COR-L47 (cell line): ENCODE measurements at places on chromosomes 7 and 10.

DNA sequence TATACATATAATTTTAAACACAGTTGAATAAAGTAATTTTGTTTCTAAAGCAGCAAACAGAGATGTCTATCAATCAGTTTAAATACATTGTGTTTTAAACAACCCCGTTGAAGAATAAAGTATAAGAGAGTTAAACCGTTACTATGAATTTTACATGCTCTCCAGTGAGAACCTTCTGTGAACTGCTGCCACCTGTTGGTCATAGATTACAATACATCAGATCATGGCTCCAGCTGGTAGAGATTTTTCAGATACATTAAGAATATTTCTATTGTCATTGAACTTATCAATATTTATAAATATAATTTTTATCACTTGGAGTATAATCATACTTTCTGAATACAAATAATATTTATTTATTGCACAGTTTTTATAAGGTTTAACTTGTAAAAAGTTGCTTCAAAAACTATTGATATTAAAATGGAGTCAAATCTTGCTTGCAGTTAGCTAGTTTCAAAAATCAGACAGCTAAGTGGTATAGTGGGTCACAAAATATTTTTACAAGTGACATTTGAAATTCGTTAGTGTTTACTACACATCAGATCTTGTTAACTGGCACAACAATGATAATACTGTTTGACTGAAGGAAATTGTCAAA, 561.2 kb upstream of the PHF14 start:
- peak; percentile 38 for DNase-seq

DNA sequence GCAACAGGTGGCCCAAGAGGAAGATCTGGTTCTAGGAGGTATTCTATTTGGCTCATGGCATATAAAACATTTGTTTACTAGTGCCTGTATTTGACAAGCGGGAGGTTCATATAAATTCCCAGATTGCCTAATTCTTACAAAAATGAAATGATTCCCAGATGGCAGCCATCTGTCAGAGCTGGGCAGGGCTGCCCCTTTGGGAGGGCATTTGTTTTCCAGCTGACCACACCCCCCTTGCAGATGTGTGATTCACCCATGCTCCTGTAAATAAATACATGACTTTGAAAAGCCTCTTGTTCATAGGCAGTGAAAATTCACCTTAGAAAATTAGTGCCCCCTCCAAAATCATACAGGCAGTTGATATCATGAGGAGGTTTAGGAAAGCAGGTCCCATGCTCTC, 8.6 kb downstream of the VWC2 start:
- DNase-seq = no peak

DNA sequence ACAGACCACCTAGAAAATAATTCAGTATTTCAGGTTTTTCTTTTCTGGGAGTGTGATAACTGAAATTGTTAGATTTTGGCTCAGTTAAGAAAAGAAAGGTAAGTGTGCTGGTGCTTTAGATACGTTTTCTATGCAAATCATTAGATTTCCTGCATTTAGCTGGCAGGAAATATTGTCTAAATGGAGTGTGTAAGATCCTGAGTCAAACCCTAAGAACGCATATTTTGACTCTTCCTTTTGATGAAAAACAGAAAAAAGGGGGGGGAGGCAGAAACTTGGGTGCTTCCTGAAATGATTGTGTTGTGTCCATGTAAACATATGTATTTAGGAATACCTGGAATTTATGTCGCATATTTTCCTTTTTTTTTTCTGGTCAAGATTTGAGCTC, 1.2 kb downstream of the GRK5 start:
- DNase-seq = no peak

GRCh38 chr10:100987685-100988049, 324 bp downstream of the TWNK start:
- DNase-seq = no peak

DNA sequence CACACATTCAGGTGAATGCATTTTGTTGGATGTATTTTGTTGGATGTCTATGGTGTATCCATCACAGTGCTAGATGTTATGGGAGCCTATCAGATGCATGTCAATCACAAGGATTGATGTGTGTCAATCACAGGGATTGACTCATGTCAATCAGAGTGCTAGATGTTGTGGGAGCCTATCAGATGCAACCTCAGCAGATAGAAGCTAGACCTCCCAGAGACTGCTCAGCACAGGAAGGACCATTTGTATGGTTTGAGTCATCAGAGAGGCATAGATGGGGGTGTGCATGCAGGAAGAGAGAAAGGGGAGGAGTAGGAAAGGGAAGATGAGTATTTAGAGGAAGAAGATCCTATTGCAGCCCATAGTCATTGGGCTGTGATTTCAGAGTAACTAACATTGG, 48.3 kb upstream of the PITRM1 start:
- no peak for DNase-seq

GRCh38 chr7:90931986-90932916, 332.0 kb upstream of the FZD1 start:
- DNase-seq = no peak

DNA sequence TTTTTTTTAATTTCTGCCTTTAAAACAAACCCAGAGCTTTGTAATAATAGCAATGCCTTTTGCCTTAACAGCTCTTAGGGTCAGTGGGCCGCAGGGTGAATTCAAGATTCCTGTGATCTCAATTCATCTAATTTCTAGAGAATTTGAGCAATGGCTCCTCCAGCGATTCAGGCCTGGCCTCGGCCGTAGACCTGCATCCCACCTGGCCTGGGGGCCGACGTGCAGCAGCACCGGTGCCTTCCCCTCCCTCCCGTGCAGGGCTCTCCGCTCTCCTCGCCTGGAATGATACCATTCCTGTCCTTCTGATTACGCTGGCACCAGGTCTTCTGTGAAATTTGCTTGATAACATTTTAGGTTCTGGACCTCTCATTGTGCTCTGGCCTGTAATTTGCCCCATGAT, 172.5 kb downstream of the ADARB2 start:
- no peak for DNase-seq

- no peak for DNase-seq
Measured at GRCh38 chr10:112159469-112159868, 24.1 kb downstream of the GPAM start.

GRCh38 chr7:96212474-96212873, 109.4 kb downstream of the SLC25A13 start:
- no peak for DNase-seq

GRCh38 chr10:119351189-119351588, 143.8 kb downstream of the GRK5 start:
- no peak for DNase-seq

DNA sequence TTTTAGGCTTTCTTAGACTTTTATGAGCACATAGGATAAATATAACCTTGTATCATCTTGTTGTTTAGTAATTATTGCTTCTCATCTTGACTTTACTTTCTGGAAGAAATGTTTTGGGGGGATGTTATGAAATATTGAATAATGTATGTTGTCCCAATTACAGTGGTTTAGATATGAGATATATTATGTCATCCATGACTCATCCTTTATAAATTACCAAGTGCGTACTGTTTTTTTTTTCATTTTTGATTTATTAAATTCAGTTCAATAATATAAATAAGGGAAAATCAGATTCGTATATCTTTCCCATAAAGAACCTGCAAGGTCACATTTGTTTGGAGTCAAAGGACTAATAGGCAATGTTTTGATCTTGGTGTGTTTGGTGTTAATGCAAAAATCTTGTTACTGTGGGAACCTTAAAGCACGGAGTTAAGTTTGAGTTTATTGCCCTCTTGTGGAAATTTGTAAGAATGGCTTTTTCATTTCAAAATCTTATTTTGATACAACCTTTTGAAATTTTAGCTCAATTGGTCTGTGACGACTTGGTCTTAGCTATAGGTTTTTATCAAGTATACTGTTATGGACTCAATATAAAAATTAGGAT, 108.6 kb downstream of the SRI start:
- DNase-seq = peak; percentile 23

GRCh38 chr10:53491774-53492173, 719.2 kb upstream of the MBL2 start:
- DNase-seq = peak; percentile 13

- no peak for DNase-seq
Measured at GRCh38 chr7:155261031-155261985, 36.4 kb upstream of the INSIG1 start.

DNA sequence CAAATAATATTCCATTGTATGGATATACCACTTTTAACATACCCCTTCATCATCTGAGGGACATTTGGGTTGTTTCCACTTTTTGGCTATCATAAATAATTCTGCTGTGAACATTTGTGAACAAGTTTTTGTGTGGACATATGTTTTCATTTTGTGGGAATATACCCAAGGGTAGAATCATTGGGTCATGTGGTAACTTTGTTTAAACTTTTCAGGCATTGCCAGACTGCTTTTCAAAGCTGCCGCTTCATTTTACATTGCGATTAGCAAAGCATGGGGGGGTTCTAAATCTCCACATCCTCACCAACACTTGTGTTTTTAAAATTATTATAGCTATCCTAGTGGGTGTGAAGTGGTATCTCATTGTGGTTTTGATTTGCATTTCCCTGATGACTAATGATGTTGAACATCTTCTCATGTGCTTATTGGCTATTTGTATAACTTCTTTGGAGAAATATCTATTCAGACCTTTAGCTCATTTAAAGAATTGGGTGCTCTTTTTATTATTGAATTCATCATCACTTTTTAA, 8.4 kb upstream of the HHEX start:
- DNase-seq = no peak

DNA sequence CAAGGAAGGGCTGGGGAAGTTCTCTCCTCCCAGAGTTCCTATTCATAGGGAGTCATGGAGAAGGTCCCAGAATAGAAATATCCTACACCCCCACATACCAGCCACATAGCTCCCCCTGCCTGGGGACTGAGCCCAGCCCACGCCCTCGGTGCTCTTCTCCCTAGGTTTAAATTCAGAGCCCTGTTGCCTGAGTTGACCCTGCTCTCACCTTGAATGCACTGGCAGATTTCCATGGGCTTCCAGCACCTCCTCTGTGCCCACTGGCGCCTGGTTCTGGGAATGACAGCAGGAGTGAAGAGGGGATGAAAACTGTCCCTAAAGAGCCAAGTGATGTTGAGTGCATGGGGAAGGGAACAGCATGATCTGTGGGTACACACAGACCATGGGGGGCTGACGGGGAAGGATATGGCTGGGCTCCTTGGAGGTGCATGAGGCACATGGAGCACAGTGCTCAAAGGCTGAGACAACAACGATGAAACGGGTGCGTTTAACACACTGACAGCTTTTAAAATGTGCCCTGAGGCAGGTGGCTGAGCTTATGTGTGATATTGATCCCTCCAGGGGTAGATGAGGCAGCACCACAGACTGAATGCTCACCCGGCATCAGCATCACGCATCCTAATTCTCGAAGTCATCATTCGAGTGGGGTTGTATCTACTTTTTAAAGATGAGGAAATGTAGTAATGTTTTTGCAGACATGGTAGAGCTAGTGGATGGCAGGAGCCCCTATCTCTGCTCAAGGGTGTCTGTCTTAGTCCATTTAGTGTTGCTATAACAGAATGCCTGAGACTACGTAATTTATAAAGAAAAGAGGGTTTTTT, 53.7 kb upstream of the IGFBP3 start:
- DNase-seq = no peak

DNA sequence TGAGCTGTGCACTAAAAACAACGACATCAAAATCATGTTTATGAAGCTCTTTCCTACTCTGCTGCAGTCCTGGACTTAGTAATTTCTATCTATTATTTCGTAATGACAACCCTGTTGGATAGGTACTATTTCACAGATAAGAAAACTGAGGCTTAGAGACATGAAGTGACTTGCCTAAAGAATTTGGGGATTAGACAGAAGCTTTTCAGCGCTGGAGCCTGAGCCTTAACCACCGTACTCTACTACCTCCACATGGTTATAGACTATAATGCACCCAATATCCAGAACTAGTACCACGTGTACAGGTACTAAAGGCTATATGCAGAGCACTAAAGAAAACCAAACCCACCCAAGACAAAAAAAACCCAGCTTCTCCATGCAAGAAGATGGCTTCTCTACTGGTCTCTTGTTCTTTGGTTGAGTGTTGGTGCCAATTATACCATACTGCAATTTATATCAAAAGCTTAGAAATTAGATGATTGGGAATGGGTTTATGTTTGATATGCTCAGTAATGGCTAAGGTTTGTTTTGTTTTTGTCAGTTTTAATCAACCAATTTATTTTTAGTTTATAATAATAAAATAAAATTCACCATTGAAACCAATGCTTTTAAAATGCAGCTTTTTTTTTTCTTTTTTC, 6.5 kb upstream of the SNX10 start:
- peak; percentile 7 for DNase-seq

DNA sequence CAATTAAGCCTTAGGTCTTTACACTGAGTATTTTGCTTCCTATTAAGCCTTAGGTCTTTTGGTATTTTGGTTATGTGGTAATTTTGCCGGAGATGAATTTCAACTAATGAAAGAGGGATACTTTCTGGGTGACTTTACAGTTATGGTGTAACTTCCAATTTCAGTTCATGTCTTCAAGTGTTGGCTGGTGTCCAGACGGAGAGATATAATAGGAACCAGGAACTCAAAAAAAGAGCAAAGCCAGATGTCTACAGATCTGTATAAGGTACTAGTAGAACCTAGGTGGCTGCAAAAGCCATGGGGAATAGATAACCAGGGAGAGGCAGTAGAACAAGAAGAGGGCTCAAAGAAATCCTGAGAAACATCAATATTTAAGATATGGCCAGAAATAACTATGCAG, 12.3 kb downstream of the ERCC6 start:
- no peak for DNase-seq
